ENCODE measurements at places on chromosomes 3 and 15.

- H3K36me3 ChIP-seq, result no peaks in the 10 kb centered on the region
- no peaks in the 10 kb centered on the region for H3K4me1 ChIP-seq
- no peak overlapping the region for H3K4me3 ChIP-seq
- no peak for DNase-seq
- H3K27ac ChIP-seq, result no peak overlapping the region
These were observed 8.4 kb downstream of the ITGB5 start for GRCh38 chr3:124878561-124879336.

DNA sequence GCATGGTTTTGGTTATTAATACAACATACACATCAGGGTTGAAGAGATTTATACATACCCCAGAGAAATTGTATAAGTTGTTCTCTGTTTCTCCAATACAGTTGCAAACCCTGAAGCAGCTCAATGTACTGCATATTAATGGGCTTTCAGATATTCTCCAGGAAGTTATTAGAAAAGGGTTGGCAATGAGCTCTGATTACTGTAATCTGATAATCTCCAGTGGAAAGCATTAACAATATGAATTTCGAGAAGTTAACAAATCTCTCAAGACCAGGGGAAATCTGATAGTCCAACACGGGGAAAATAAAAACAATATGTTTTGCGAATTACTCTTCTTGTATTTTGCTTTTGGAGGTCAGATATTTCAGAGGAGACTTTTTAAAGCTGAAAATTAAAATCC, 950.1 kb downstream of the TBL1XR1 start:
- H3K27ac ChIP-seq, result no peak overlapping the region
- H3K4me3 ChIP-seq, result no peak overlapping the region
- no peaks in the 10 kb centered on the region for H3K4me1 ChIP-seq
- no peaks in the 10 kb centered on the region for H3K36me3 ChIP-seq

- H3K27me3 ChIP-seq, result no peaks in the 10 kb centered on the region
- no peaks in the 10 kb centered on the region for H3K4me1 ChIP-seq
- H3K27ac ChIP-seq, result no peak overlapping the region
These were observed 53.6 kb upstream of the UBE2E1 start for GRCh38 chr3:23752126-23752525.

- no peak for DNase-seq
- no peaks in the 10 kb centered on the region for H3K27me3 ChIP-seq
- H3K36me3 ChIP-seq, result no peaks in the 10 kb centered on the region
- H3K4me1 ChIP-seq, result peaks cover 99% of the 10 kb centered on the region
- no peak overlapping the region for H3K4me3 ChIP-seq
These were observed 168.8 kb upstream of the TLE3 start for GRCh38 chr15:70266412-70267121.

- H3K27me3 ChIP-seq, result no peaks in the 10 kb centered on the region
- no peaks in the 10 kb centered on the region for H3K4me1 ChIP-seq
- H3K36me3 ChIP-seq, result no peaks in the 10 kb centered on the region
- no peak overlapping the region for H3K4me3 ChIP-seq
- no peak overlapping the region for H3K27ac ChIP-seq
These were observed 288.3 kb downstream of the ULK4 start for GRCh38 chr3:41673650-41674049.
